RWPE1 (cell line): ENCODE measurements at places on chromosomes 11 and 22.

GRCh38 chr11:65224930-65225278 is 36.9 kb upstream of the POLA2 start:
- peak; percentile 57 for DNase-seq

DNA sequence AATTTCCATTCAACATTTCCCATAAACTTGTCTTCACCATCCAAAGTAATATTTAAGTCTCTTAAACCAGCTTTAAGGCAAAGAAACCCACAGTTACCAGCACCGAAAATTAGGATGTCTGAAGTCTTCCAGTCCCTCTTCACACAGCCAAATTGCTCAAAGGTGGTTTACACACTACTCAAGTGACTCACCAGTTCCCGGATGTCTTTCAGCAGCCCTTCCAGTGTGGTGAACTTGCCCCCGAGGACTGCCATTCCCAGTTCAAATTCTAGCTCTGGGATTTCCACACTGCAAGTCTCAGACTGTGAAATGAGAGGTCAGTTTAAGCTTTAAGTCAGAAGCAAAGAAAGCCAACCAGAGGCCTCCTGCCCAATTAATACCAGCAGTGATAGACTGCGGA is 5.1 kb downstream of the ZPR1 start:
- no peak for DNase-seq

- no peak for DNase-seq
These were observed 470.6 kb downstream of the NTM start for GRCh38 chr11:131841028-131841427.

DNA sequence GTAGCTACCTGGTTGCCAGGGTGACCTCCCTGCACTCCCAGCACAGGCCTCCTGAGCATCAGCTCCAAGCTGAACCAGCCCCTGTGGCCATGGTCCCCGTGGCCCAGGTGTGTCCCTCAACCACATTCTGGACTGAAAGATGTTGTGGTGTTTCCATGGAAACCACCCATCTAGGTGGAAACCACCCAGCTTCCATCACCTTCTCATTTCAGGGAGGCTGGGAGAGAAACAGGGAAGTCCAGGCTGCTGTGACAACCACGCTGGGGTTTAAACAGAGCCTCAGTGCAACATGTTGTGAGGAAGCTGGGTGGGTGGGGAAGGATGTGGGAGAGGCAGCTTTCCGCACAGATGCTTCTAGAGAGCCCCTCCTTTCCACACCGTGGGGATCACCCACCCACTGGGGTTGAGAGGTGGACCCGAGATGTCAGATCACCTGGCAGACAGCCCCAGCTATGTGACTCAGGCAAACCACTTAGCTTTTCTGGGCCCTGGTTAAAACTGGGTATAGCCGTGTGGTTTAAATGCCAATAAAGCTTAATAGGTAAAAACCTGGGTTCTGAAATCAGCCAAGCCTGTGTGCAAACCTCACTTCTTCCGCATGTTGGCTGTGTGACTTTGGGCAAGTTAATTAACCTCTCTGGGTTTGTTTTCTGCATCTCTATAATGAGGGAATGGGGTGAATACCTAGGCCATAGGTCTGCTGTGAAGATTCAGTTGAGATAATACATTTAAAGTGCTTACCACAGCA is 46.4 kb downstream of the CD82 start:
- DNase-seq = no peak

GRCh38 chr11:106087815-106088435 is 10.5 kb downstream of the AASDHPPT start:
- DNase-seq = peak; percentile 4

GRCh38 chr11:106917973-106918372 is 100.3 kb downstream of the GUCY1A2 start:
- no peak for DNase-seq

- DNase-seq = no peak
These were observed 22.3 kb downstream of the MMP27 start for GRCh38 chr11:102683277-102683676.

DNA sequence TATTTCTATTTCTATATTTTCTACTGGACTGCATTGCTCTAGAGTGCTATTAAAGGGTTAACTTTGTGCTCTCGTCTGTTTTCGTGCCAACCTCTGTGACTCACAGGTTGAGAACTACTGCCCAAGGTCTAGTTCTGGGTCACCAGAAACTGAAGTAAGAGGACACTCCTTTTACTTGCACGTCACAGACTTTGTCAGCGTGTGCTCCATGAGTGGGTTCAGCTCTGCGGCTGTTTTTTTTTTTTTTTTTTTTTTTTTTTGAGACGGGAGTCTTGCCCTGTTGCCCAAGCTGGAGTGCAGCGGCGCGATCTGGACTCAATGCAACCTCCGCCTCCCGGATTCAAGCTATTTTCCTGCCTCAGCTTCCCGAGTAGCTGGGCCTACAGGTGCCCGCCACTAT is 49.8 kb downstream of the CLMP start:
- peak; percentile 91 for DNase-seq

DNA sequence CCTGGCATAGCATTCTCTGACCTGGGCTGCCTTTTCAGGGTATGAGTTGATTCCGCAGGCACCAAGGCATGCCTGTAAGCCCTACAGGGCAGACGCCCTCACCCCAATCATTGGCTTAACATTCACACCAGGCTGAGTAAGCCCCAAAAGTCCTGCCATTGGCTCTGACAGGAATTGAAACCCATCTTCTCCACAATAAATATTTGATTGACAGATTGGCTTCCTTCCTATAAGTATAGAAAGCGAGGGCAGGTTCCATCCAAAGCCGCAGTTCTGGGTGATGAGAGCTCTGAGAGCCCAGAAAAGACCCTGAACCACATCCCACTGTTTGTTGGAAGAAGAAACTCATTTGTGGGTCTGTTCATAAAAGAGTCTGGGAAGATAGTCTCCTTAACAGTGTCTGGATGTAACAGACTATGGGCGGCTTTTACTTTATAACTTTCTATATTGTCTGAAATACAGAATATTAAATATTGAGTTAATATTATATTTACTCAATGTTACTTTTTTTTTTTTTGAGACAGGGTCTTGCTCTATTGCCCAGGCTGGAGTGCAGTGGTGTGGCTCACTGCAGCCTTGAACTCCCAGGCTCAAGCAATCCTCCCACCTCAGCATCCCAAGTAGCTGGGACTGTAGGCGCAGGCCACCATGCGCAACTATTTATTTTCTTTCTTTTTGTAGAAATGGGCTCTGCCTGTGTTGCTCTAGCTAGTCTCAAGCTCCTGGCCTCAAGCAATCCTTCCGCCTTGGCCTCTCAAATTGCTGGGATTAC is 46.8 kb downstream of the FAM83F start:
- no peak for DNase-seq

DNA sequence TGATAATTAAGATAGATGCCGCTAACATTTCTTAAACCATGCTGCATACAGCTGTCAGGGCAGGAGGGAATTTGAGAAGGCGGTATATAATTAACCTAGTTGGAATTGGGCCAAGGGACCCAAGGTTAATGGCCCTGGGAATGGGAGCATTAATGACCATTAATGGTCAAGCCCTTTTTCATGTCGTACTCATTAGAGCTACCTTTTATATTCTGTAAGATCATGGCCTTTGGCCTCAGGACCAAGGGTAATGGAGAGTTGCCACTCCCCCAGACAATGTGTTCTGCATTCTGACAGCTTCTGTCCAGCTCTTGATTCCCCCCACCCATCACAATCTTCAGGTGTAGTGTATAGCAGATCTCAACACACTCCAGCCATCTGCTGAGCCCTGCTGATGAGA is 111.6 kb downstream of the NTM start:
- no peak for DNase-seq

- no peak for DNase-seq
These were observed 8.6 kb downstream of the PPP6R3 start for GRCh38 chr11:68469122-68469521.

DNA sequence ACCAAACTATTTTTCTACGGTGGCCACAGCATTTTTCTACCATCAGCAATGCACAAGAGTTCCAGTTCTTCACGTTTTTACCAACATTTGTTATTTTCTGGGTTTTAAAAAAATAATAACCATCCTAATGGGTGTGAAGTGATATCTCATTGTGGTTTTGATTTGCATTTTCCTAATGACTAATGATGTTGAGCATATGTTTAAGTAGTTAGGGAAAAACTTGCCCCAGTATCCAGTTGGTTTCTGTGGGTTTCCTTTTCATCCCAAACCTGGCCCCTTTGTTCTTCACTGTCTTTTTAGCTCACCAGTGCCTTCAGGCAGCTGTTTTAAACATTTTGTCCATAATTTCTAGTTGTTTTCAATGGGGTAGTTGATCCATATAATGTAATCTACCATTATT is 14.7 kb upstream of the PTS start:
- DNase-seq = no peak

GRCh38 chr11:127994736-127995135 is 592.6 kb downstream of the ETS1 start:
- DNase-seq = peak; percentile 10

DNA sequence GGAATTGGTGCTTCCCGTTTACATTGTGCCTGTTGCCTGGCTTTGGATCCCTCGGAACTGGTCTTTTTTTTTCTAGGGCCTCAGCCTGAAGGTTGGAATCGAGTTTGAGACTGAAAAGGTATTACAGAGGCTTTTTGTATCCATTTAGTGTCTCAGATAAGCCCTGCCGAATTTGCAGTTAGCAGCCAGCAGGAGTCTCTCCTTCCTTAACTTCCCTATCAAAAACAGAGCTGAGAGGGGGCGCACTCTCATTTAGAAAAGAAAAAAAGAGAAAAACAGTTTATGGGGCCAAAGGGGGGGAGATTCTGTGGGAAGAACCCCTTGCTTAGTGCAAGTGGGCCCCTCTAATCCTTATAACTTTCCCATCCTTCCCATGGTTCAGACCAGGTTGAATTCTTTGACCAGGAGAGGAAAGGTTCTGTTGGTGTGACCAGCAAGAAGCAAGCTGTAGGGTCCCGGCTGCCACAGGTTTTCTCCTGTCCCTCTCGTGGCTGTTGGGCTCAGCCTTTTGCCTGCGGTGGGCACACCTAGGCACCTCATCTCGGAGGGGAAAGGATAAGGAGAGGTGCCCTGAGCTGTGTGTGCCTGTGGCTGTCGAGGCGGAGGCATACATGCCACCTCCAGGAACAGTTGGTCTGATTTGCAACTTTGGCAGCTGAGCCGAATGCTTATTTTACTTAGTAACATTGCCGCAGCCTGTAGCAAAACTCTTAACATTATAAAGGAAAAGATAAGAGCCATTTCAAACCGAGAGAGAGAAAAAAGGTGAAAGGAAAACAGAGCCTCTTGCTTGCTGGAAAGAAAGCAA is 565.0 kb upstream of the CNTN5 start:
- no peak for DNase-seq

- no peak for DNase-seq
These were observed 10.4 kb downstream of the SEPTIN3 start for GRCh38 chr22:41979423-41980250.

DNA sequence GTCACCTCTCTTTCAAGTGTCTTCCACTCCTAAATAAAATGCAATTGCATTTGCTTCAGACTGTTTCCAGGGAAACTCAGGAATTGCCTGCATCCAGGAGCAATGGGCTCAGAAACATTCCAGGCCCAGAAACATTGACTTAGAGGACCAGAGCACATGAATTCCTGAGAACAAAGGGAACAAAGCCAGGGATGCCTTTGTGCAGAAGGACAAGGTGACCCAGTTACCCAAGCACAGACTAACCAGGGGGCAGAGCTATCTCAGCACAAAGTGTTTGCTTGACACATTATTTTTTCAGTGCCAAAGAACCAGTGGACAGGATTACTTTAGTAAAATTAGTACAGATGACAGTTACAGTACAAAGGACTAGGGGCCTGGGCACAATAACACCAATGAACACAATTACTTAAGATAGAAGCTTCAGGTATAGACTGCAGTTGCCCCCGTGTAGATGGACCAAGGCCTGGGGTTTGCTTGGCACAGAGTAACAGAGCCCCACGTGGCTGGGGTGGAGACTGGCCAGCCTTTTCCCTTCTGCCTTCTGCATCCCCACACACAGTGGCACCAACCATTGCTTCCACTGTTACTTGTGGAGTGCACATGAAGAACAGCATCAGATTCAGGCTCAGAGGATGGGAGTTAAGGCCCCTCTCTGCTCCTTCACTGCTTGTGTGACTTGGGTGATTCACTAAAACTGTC is 500.8 kb downstream of the INSC start:
- no peak for DNase-seq

GRCh38 chr22:40976866-40977700 is 25.9 kb downstream of the RBX1 start:
- no peak for DNase-seq

- no peak for DNase-seq
These were observed 392.3 kb upstream of the ARHGAP42 start for GRCh38 chr11:100294748-100295147.
